ENCODE measurements at places on chromosomes 7 and 10. TPM values are rescaled to one million over a fixed set of nuclear protein-coding genes. Genes with fewer than 3 reads are reported as not detected.

MSMB gene
- total RNA-seq: 5.6 TPM

STAG3 gene
- total RNA-seq: 1.6 TPM

OR2A1 gene
- not detected for total RNA-seq

TBX20 gene
- total RNA-seq: 0.46 TPM

NEUROD6 gene
- total RNA-seq: not detected

C10orf105 gene
- total RNA-seq: not detected

GRCh38 chr10:129259128-129259815 is 207.8 kb upstream of the MGMT start:
- DNase-seq: no peak

GRCh38 chr10:20670579-20670978 is 226.5 kb downstream of the NEBL start:
- DNase-seq: no peak

GRCh38 chr10:18659819-18660535 is 746 bp downstream of the ARL5B start:
- no peak for DNase-seq

- DNase-seq: no peak
Observed at GRCh38 chr7:13257661-13258060, 570.2 kb downstream of the ARL4A start.

GRCh38 chr7:120825576-120825975 is 32.4 kb downstream of the TSPAN12 start:
- DNase-seq: no peak

DNA sequence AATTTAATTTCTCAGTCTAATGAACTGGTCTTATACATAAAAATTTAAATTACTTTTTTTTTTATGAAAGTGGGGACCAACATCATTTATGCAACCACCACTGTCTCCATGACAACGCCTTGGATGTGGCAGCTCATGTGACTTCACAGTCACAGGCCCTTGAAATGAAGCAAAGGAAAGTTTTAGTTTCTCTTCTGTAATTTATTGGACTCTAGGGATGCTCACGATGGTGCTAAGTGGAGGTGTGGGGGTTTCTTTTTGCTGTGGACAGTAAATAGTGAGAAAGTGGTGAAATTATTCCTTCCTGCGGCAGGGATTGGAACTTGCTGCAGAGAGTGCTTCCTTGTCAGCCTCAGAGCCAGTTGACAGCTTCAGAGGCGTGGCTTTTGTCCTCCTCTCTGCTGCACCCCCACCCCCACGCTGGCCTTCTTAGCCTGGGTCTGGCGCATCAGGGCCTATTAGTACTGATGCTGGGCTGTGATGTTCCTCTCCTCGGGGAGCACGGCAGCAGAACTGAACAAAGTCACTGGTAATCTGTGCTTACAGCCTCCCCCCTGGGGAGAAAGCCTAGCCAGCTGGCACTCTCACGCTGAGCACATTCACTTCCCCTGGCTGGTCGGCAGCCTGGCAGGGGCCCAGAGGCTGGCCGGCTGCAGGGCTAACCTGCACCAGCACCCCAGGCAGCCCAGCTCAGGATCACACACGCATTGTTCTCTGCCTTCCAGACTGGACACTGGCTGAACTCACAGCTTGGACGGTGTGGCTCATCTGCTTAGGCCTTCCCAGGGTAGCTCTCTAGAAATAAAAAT is 517.5 kb upstream of the GALNT17 start:
- DNase-seq: no peak

- DNase-seq: no peak
Observed at GRCh38 chr10:131086094-131086493, 225.4 kb downstream of the TCERG1L start.

GRCh38 chr10:14820775-14821154 is 17.1 kb downstream of the CDNF start:
- no peak for DNase-seq

Data from type B pancreatic cell (in vitro differentiated cells).